ENCODE measurements at places on chromosomes 5 and 9.

- DNase-seq = no peak
Observed at GRCh38 chr9:136170006-136170901, 34.7 kb downstream of the LHX3 start.

GRCh38 chr9:134294153-134295071 is 31.8 kb upstream of the RXRA start:
- no peak for DNase-seq

GRCh38 chr5:71600783-71601182 is 13.6 kb downstream of the MCCC2 start:
- DNase-seq = no peak

DNA sequence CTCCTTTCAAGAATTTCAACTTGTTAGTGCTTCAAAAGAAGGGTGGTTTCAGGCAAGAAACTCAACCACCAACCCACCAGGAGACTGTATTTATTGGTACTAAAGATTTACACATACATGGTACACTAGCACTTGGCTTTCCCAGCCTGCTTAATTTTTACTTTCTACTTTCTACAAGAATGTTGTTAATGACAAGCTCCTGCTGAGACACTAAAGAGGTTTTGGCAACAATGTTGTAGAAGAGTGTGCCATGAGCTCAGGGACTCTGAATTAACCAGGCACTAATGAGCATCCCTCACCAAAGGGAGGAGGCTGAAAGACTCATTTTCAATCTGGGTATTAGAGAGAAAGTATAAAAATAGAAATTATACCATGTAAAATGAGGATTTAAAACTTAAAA is 195.0 kb downstream of the KIAA0825 start:
- no peak for DNase-seq

DNA sequence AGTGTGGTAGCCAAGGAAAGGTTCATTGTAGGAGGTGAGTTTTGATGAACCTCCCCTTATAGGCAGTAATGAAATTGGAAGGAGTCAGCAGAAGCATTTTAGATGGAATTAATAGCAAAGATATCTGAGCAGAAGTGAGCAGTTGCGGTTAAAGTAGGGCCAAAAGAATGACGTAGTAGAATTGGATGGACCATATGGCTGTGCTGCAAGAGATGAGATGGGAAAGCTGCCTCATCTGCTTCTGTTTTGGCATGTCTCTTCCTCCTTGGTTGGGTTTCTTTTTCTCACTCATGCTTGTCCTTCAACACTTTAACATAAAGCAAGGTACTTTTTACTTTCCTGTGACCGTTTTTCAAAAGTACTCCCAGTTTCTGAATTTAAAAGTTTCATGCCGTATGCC is 55.8 kb downstream of the AQP7 start:
- no peak for DNase-seq

DNA sequence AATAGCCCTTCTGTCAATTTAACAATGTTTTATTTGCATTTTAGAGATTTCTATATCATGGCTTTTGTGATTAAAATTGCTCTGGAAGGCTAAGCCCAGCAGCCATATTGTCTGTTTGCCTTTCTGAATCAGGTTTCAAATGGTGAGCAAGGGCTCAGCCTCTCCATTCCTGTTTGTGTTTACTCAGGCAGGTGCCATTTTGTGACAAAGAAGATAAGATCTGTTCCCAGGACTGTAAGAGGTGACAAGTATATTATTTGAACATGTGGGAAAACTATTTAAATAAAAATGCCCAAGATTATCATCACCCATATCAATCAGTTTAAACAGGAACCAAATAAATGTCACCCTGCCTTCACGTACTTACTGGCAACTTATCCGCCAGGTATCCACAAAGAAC is 641.3 kb upstream of the KLF4 start:
- DNase-seq = no peak

DNA sequence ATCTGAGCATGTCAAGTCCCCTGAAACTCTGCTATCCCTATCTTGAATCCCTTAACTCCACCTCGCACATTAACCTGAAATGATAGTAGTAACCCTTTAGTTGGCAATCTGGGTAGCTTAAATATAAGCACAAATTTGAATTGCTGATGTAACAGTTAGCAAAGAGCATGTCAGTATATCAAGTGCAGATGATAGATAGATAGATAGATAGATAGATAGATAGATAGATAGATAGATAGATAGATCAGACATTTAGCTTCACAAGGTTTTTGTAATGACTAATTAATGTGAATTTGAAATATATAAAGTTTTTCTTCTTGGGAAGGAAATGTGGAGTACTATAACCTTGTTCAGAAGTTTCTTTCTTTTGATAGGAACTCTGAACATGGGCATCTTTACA is 30.4 kb upstream of the KIF2A start:
- no peak for DNase-seq

DNA sequence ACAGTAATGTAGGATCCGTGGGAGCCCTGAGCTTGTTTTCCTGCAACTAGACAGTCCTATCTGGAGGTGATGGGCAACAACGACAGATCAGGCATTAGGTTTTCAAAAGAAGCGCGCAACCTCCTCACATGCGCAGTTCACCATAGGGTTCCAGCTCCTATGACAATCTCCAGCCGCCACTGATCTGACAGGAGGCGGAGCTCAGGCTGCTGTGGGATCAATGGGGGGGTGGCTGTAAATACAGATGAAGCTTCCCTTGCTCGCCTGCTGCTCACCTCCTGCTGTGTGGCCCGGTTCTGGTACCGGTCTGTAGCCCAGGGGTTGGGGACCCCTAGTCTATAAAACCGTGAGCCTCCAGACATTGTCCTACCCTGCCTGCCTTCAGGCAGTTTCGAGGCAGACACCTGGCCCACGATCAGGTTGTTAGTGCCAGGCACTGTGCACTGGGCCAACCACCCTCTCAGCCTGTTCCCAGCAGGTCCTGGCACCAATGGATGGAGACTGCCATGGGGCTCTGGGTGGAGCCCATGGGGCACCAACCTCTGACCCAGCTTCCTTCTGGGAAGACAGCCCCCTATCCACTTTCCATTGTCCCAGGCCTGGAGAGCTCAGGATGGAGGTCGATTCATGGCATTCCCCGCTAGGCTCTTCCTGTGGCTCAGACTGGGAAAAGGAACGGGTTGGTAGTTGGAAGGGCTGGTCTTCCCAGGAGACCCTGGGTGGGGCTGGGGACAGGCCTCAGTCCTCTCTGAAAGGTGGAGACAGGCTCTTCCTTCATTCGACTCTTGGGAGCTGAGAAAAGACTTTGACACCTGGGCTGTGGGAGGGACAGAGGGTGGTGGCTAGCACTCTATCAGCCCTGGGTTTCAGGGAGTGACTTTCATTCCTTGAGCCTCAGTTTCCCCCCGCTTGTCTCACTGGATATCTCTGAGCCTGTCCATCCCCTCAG is 1.7 kb downstream of the ENDOG start:
- no peak for DNase-seq

GRCh38 chr5:133427121-133427777 is 185.1 kb downstream of the FSTL4 start:
- no peak for DNase-seq

DNA sequence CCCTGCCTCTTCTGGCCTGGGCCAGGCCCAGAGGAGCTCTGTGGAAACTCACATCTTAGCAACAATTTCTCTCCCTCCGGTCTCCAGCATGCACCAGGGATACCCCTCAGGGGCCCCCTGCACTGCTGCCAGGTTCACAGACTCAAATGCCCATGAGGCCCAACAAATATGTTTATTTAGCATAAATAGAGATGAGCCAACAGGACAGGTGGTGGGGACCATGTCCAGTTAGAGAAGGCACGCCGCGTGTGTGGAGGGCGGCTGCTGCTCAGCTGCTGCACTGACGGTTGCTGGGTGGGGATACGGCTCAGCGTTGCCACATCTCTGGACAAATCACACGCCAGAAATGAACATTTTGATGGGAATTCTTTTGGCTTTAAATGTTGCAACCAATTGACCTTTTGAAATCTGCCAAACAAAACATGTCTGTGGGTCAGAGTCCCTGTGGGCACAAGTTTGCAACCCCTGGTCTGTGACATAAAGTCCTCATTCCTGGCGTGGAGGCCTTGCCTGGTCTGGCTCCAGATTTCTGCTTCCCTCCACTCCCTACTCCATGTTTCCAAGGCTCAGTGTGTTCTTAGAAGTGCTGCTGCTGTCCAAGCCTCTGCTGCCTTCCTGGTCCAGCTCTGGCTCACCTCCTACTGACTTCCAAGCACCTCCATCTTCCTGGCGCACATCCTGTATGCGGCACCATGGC is 88.9 kb downstream of the AMBP start:
- no peak for DNase-seq

DNA sequence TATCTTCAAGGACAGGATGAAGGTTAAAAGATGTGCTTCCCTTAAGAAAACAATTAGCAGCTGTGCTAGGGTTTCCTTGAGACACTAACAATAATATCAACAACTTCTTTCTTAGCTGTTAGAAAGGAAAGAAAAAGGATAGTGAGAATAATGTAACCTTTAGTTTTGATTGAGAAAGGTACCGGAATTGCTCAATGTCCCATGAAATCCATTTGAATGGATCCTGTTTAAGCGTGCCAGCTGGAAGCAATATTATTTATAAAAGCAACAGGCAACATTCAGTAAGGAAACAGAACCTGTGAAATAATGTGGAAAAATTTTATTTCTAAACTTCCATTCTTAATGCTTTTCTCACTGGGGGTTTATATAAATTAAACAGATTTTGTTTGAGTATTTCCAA is 120.9 kb downstream of the CCDC192 start:
- DNase-seq = no peak

- no peak for DNase-seq
Observed at GRCh38 chr5:43601454-43602260, 1.3 kb upstream of the NNT start.

DNA sequence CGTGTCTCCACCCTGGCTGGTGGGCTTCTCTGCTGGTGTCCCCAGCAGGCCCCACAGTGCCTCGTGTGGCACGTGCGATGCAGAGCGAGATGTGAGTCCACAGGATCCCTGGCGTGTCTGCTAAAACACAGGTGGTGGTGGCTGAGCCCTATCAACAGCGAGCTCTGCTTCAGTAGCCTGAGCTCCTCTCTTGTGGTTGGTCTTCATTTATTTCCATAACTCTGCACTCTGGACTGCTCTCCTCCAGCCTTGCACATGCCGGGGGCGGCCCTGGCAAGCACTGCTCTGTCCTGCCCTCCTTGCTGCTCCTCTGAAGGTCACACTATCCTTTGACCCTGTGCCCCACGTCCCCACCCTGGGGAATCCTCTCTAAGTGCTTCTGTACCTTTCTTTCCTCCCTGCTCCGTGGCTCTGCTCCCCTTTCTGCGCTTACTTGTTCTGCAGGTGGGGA is 59.2 kb downstream of the NSUN2 start:
- DNase-seq = no peak

DNA sequence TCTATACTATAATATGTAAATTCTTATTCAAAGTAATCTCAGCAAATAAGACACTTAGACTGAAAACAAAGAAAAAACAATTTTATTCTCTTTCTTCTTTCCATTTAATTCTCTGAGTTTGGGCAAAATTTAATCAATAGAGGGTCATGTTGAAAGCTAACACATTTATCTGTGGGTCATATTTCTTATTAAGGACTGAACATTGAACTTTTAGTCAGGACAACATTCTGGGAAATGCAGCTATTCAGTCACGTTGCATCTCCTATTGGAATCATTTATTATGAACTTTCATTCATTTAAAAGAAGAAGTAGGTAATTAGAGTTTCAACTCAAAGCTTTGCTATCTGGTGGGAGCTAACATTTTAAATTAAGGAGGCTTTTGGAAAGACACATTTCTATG is 372.5 kb downstream of the MAN2A1 start:
- DNase-seq = no peak

Measured in smooth muscle cell of the brain vasculature (primary cell).